ENCODE measurements at places on chromosomes 5 and 9. TPM values are rescaled to one million over a fixed set of nuclear protein-coding genes. Genes with fewer than 3 reads are reported as not detected.

The SYK gene
- total RNA-seq: 0.80 TPM

The SLC27A6 gene
- not detected for total RNA-seq

The C7 gene
- total RNA-seq: not detected

The DCP2 gene
- total RNA-seq: 84.1 TPM

The GEMIN5 gene
- total RNA-seq: 36.7 TPM

The DROSHA gene
- 98.1 TPM for total RNA-seq

The SLC36A3 gene
- total RNA-seq: not detected

The KCNV2 gene
- not detected for total RNA-seq

The RGS7BP gene
- total RNA-seq: not detected

The LVRN gene
- 0.07 TPM for total RNA-seq

The CARTPT gene
- not detected for total RNA-seq

The KLHL3 gene
- total RNA-seq: 1.7 TPM

The CD74 gene
- 445 TPM for total RNA-seq

The CXCL14 gene
- total RNA-seq: not detected

The F2RL1 gene
- 0.09 TPM for total RNA-seq

The EIF4EBP3 gene
- 15.0 TPM for total RNA-seq

The PDE6A gene
- total RNA-seq: not detected

The SPATA24 gene
- 4.7 TPM for total RNA-seq

The PCDHGB1 gene
- total RNA-seq: 0.48 TPM

The GLRA1 gene
- not detected for total RNA-seq

The TRPM3 gene
- not detected for total RNA-seq

The LHX2 gene
- total RNA-seq: not detected

Measured in activated T-helper 2 cell treated with anti-CD3 and anti-CD28 coated beads, Interferon-gamma antibody, Interleukin-2, Interleukin-4, amounts not matched to agents 10 μg/mL and 5 μg/mL and 100 μg/mL, durations not matched to agents 14 hours and 24 hours and 36 hours (primary cell).